Activated T-helper 1 cell treated with Interleukin-2 at 50 U/mL for 16 hours (primary cell): ENCODE measurements at places on chromosomes 13 and 19.

GRCh38 chr13:103283451-103283820 lies 217.2 kb upstream of the SLC10A2 start:
- no peak for DNase-seq

DNA sequence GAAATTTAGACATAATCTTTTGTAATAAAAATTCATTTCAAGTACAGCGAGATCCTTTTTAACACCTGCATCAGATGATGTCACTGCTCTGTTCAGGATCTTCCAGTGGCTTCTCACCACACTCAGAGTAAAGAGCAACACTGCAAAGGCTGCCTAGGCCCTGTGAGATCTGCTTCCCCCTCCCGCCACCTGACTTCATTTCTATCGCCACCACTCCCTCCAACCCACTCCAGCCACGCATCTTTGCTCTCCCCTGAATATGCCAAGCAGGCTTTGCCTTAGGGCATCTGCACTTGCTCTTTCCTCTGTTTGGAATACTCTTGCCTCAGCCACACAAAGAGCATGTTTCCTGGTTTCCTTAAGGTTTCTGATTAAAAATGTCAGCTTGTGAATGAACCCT lies 58.3 kb downstream of the MBNL2 start:
- no peak for DNase-seq

GRCh38 chr19:58265100-58265499 lies 13.7 kb upstream of the ZNF8 start:
- no peak for DNase-seq

- DNase-seq, result no peak
These were observed 140.7 kb upstream of the RFC3 start for GRCh38 chr13:33677215-33677614.

DNA sequence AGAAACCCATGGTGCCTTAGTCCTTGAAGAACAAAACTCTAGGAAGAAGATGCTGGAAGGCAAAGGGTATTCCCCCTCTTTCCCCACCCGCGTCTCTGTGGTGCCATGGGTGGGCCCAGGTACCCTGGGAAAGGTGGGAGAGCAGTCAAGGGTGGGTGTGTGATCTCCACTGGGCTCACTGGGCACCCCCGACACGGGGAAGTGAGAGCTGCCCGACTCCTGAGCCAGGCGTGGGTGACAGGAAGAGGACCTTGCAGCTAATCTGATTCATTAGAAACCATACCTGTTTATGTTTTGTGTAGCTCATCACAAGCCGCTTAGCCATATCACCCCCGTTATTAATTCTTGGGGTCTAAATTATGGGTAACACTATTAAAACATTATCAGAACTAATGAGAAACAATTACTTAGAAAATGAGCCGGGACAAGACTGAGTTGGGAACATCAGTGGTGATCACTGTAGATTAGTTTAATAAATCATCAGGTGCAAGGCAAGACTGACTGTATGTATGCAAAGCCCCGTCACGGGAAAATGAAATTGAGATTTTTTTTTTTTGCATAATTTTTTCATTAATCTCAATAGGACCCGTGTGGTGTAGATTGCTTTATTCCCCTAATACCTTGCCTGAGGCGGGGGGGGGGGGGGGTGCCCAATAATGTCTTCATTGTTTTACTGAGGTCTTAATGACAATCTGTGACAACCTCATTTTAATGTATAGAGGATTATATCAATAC lies 77.3 kb downstream of the ZIC5 start:
- no peak for DNase-seq

DNA sequence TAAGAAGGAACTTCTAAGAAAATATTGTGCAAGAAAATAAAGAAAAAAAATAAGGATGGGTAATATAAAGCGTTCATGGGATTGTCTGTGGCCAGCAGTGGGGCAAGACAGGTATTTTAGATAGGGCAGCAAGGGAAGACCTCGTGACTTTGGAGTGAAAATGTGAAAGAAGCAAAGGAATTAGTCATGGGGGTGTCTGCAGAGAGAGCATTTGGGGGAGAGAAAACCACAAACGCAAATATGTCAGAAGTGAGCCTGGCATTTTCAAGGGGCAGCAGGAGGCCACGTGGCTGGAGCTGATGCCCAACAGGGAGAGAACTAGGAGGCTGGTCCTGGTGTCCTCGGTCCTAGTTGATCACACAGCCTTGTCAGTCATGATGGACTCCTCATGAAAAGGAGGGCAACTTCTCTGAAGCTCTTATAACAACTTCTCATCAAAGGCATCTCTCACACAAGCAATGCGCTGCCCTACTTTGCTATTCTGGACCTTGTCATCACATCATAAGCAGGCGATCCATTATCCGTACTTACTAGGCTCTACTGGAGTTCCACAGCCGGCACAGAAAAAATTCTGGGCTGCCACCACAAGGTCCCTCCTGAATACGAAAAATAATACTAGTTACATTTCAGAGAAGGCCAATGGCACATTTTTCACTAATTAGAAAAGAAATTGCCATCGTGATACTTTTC lies 31.0 kb downstream of the RUBCNL start:
- DNase-seq, result no peak

GRCh38 chr13:87537951-87538350 lies 133.2 kb upstream of the SLITRK5 start:
- no peak for DNase-seq

DNA sequence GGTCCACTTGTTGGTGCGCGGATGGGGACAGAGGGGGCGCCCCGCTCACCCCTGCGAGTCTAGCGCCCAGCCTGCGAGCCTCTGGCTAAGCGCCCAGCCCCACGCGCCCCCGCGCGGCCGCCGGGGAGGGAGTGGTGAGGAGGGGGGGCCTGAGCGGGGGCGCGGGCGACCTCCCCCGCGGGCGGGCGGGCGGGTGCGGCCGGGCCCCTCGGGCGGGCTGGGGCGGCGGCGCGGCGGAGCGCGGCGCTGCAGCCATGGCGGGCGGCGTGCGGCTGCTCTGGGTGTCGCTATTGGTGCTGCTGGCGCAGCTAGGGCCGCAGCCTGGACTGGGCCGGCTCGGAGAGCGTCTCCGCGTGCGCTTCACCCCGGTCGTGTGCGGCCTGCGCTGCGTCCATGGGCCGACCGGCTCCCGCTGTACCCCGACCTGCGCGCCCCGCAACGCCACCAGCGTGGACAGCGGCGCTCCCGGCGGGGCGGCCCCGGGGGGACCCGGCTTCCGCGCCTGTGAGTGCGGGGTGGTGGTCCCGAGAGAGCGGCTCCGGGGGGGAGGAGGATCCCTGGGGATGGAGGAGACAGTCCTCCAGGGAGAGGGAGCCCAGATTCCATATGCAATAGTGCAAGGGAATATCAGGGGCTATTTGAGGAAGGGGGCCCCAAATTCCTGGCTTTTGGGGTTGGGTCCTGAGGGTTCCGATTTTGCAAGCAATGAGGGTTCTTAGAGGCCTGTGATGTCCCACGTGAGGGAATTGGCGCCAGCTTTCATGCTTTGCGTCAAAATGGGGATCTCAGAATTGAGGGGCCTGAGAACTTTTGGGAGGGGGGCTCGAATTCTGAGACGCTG lies at the start of gene LTBP4:
LTBP4 (plus strand) TSS at position 236 of the 841 bp plus-strand sequence; CDS start at position 255, 19 bp downstream.
- peak; percentile 15 for DNase-seq

DNA sequence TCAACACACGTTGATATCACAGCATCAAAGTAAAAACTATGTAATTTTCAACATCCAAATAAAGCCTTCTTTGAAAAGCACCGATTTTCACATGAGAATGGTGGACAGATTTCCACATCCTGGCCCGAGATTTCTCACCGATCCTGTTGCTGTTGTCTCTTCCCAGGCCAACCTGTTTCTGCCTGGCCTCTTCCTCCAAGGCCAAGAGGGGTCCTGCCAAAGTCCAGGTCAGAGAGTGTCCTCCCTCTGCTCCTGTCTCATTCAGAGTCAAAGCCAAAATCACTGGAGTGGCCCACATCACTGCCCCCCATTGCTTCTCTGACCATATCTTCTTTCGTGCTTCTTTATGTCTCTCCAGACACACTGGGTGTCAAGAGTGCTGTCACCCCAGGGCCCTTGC lies 49.5 kb downstream of the CHST8 start:
- no peak for DNase-seq

- no peak for DNase-seq
These were observed 660 bp downstream of the CIC start for GRCh38 chr19:42269478-42270345.

GRCh38 chr13:77980592-77980991 lies 62.0 kb upstream of the EDNRB start:
- no peak for DNase-seq

DNA sequence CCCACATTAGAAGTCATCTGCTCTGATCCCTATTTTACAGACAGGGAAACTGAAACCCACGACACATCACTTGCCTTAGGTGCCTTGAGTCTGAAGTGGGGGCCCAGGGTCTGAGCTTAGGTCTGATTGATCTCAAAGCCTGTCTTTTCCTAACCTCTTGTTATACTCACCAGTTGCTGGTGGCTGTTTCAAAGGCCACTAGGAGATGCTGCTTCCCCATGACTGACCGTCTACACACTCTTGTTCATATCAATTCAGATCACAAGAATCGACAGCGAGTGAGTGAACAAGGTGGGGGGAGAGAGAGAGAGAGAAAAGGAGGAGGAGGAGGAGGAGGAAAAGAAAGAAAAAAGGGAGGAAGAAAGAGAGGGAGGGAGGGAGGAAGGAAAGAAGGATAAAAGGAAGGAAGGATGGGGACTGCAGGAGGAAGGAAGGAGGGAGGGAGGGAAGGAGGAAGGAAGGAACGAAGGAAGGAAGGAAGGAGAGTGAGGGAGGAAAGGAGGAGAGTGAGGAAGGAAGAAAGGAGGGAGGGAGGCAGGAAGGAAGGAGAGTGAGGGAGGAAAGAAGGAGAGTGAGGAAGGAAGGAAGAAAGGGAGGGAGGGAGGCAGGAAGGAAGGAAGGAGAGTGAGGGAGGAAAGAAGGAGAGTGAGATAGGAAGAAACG lies 3.3 kb downstream of the OR10H1 start:
- no peak for DNase-seq

DNA sequence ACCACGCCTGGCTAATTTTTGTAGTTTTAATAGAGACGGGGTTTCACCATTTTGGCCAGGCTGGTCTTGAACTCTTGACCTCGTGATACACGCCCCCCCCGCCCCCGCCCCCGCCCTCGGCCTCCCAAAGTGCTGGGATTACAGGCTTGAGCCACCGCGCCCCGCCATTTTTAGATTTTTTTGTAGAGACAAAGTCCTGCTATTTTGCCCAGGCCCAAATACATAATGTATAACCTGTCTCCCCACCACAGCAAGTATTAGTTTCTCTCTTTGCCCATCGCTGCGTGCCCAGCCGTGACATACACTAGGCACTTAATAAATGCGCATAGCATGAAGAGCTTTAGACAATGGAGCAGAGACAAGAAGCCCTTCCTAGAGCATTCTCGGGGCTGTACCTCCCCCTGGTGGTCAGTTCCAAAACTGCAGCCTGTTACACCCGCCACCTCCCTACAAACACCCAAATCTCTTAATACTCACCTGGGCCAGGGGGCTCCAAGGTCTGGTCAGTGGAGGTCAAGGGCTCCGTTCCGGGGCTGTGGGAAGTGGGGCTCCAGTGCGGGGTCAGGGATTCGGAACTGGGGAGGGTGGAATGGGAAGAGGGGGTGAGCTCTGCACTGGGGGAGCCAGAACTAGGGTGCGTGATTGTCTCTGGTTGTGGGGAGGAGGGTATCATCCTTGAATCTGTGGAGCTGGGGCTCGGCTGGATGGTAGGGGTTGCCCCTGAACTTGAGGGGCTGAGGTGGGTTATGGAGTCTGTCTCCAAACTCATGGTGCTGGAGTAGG lies 22.5 kb downstream of the IQCN start:
- DNase-seq, result peak; percentile 64

DNA sequence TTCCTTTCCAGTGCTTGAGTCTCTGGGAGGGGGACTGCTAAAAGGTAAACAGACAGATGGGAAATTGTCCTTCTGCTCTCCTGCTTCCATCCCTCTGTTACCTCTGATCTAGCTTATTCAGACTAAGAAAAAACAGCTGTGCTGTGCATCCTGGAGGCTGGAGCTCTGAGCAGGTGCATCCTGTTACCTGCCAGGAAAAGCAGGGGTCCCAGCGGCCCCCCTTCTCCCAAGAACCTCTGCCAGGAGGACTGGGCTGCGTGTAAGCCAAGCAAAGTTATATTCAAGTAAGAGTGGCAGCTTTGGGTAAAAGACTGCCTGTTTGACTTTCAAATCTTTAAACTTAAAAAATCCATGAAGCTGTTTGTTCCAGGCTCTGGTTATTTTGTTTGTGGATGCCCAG lies 75.1 kb downstream of the C13orf42 start:
- DNase-seq, result no peak

DNA sequence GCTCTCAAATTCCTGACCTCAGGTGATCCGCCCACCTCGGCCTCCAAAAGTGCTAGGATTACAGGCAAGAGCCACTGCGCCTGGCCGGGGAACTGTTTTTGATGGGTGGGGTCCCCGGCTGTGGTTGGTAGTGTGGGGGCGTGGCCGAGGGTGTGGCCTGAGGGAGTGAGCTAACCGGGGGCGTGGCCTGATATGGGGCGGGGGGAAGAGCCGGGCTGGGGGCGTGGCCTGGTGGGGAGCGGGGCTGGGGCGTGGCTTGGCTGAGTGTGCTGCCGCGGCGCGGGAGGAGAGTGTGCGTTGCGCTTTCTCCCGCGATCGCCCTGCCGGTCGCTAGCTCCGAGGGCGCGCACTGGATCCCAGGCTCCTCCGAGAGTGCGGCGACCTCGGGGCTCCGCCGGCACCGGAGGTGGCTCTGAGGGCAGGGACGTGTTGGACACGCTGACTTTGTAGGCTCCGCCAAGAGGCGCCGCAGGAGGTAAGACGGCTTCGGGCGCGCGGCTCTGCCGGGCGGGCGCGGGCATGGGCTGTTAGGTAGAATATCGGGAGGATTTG lies at the start of gene SPATA13:
SPATA13 (plus strand) TSS at position 263 of the 552 bp plus-strand sequence. CDS start 62,210 bp downstream, outside the sequence.
- peak; percentile 88 for DNase-seq

DNA sequence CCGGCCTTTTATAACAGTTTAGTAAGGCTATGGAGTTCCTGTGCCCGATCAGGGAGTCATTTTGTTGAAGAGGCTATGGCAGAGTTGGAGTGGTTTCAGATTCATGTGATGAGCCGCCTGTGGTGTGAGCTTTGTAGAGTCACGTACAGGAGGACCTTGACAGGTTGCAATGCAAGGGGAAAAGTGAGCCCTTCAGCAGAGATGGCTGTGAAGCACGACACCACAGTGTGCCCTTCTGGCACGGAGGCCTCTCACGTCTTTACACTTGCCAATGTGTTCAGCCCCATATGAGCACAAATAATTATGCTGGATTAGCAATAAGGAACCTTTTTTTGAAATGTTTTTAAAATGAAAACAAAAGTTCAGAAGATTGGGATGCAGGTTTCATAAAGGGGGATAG lies 499.8 kb downstream of the LIG4 start:
- no peak for DNase-seq

DNA sequence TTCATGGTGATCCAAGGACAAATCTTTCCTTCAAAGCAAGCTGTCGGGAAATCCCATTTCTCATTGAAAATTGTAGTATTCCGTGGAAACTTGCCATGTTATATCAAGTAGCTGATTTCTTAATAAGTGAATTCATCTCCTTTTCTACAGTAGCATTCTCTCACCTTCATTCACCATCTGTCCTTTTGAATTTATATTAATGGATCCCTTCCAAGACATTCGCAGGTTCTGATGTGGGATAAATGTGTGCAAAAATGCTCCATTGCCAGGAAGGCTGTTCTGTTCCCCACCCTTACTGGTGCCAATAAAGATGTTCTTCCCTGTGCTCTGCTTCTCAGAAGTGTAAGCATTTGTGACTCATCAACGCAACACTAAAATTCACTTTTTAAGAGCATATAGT lies 36.2 kb downstream of the AMER2 start:
- no peak for DNase-seq
